ENCODE measurements at places on chromosomes 5 and 9.
A peak's percentile ranks its signal among the peaks of the same experiment; 100 is the strongest.

GRCh38 chr5:113520429-113520828, 6.9 kb downstream of the YTHDC2 start:
- no peak for DNase-seq

DNA sequence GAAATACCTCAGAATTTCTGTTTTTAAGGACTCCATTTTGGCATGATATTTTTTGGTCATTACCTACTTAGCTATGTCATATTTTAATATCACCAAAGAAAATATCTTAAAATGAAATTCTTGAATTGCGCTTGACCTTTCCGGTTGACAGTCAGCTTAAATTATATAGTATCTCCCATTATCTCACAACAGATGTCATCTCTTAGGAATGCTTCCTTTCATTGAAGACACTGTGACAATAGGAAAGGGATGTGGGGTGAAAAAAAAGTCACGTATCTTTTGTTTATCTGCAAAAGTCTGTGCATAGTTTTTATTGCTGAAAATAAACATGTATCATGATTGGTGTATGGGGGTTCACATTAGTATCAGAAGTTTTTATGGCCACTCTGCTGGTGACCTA, 105.8 kb downstream of the INVS start:
- DNase-seq = peak; percentile 30

- no peak for DNase-seq
Measured at GRCh38 chr9:76107482-76107881, 217.0 kb downstream of the PCSK5 start.

GRCh38 chr9:79129865-79130480, 441.8 kb upstream of the TLE4 start:
- peak; percentile 69 for DNase-seq

DNA sequence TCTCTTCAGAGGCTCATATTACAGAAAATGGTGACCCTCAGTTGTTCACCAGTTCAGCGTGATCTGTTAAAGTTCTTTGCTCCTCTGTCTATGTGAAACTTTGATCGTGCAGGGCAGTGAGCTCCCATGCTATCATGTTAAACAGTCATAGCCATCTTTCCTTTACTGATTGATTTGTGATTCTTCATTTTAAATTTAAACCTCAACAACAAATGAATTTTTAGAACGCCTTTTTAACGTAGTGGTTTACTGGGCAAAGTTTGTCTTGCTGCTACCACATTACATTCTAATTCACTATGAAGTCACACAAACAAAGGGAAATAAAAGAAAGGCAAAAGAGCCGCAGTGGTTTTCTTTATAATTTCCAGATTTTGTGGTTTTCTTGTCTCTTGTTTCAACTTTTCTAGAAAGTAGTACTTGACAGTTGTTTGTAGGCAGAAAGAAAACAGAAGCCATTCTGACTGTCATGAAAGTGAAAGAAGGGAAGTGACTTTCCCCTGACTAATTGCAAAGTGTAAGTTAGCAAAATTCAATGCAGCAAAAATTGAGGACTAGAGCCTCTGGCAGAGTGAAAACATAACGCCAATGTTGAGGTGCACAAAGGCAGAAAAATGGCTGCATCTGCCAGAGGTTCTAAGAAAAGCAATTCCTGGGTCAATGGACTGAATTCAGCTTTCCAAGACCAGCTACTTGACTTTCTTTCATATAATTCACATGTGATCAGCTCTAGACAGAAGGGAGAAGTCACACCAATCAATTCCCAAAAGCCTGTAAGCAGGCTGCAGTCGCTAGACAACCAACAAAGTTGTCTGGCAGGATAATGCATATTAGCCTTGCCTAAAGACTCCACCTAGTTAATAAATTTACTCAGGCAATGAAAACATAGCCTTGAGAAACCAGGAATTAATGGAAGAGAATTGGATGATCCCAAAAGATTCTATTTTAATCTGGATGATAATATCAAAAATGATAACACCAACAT, 7.1 kb upstream of the IFNA6 start:
- no peak for DNase-seq

DNA sequence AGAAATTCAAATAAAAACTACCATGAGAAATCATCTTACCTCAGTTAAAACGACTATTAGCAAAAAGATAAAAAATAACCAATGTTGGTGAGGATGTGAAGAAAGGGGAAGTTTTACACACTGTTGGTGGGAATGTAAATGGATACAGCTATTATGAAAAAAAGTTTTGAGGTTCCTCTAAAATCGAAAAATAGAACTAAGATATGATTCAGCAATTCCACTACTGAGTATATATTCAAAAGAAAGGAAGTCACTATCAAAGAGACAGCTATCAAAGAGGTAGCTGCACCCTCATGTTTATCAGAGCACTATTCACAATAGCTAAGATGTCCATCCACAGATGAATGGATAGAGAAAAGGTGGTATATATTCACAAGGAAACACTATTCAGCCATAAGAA, 1888.4 kb downstream of the MAT2B start:
- DNase-seq = no peak

DNA sequence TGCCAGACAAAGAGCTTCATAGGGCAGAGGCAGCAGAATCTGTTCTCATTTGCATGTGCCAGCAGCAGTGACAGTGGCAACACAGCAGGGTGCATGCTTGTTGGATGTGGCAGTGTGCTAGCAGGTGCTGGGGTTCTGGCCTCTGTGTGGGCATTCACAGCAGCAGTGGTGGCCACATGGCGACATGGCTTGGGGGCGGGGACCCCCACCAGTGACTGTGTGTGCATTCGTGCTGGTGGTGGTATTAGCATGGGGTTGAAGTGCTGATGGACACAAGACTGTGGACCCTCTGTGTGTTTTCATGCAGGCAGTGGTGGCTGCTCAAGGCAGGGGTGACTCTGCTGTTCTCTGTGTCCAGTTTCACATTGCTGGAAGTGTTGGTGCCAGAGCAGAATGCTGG, 183.2 kb upstream of the PDE4D start:
- DNase-seq = no peak

DNA sequence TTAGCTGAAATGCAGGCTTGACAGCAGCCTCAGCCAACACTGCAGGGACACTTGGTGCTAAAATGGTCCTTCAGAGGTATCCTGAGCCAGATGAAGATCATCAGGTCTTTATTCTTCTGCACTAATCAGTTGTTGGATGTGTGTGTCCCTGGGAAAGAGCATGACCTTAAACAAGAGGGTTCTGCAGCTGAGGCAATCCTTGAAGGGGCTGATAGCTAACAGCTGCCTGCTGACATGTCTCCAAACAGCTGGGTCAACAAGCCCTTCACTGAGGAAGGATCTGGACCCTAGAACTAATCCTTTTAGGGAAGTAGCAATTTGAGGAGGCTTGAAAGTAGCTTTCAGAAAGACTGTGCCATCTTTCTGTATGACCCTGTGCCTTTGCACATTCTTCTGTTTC, 376.3 kb upstream of the ACTBL2 start:
- DNase-seq = no peak

GRCh38 chr5:44774279-44774880, 34.4 kb upstream of the MRPS30 start:
- peak; percentile 63 for DNase-seq

DNA sequence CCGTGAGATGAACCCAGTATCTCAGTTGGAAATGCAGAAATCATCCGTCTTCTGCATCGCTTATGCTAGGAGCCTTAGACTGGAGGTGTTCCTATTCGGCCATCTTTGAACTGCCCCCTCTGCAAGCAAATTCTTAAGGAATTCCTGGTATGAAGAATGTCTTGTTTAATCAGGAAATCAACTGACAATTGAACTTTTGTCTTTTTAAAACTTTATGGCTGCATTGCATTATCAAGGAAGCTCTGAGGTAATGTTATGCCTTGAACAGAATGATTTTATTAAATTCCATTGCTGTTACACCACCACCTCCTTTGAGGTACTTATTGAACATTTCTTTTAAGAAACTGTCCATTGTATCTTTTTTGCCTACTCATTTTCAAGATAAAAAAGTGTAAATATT, 1915.7 kb upstream of the CDH9 start:
- DNase-seq = no peak

- DNase-seq = no peak
Measured at GRCh38 chr9:128470560-128470959, 14.8 kb downstream of the ODF2 start.

DNA sequence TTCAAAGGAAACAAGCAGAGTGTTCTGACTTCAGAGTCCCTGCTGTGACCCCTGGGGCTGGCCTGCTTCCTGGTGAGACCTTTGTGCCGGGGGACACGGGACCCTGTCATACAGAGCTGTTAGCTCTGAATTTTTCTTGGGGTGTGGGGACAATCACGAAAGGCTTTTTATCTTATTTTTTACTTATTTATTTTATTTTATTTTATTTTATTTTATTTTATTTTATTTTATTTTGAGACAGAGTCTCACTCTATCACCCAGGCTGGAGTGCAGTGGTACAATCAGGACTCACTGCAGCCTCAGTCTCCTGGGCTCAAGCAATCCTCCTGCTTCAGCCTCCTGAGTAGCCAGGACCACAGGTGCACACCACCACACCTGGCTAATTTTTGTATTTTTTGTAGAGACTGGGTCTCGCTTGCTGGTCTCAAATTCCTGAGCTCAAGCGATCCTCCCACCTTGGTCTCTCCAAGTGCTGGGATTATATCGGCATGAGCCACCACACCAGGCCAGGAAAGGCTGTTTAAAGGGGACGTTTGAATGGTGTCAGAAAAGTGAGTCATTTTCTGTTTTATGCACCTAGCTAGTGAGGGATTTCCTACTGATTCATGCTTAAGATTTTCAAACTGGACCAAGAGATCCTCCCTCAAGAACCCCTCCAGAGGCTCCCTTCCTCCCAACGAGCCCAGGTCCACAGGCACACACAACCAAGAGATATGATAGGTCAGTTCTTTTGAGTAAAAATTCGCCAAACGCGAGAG, 75.7 kb downstream of the OLFM1 start:
- no peak for DNase-seq

DNA sequence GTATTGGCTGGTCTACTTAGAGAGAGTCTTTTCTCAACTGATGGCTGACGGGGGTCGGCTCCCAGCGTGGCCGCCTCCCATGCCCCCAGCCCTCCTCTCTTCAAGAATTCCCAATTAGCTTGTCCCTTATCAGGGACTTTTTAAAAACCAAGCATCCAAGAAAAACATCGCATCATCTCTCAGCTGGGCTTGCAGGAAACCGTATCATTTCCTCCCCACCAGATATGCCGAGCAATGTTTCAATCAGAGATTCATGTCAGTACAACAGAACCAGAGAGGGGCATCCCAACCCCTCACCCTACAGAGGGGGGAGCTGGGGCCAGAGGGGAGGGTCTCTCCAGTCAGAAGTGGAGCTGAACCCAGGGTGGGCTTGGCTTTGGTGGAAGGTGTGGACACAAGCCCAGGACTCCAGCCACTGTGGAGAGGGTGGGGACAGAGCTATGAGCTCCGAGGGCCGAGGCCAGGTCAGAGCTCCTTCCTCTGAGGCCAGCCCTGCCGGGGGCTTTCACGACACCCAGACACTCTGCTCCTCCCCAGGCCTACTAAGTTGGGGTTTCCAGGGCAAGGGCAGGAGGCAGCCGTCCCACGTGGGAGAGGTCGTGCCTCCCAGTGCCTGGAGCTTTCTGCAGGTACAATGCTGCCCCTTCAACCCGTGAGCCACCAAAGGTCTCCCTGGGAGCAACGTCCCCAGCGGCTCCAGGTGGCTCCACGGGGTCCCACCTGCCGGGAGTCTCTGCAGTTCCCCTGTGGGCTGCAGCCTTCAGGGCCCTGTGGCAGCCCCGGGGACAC, 39.0 kb upstream of the TMEM250 start:
- peak; percentile 80 for DNase-seq

- no peak for DNase-seq
Measured at GRCh38 chr9:106583751-106584150, 279.2 kb upstream of the ZNF462 start.

GRCh38 chr9:95516734-95517558, at the start of gene PTCH1:
PTCH1 (minus strand) TSS chr9:95516971.
- DNase-seq = peak; percentile 55

DNA sequence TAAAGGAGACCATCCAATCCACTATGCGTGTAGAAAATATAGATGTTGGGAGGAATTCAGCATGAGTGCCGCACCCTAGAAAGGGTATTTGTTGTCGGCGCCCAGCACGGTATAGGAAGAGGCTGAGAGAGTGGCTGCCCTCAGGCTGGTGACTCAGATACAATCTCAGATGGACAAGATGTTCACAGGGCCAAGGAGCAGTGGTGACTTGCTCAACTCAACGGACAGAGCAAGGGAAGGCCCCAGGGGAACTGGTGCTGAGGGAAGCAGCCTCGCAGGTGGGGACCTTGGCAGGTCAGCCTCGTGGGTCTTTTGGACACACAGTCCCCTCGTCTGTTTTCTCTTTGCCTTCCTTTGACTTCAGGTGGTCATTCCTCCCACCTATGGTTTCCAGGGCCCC, 28.0 kb upstream of the IRX2 start:
- DNase-seq = no peak

DNA sequence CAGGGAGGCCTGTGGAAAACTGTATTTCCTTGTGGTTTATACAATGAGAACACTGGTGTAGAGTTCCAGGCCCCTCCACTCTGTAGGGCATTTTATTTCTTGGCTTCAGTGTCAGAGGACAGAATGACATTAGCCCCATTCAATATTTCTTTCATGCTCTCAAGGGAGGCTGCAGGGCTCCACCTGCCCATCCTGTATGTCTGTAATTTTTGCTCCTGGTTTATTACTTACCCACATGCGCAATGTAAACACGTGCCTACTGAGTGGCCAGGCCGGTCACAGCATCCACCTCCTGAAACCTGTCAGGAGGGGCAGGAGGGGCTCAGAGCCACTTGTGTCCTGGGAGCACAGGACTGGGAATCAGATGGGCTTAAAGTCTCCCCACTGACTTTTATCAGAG, 82.4 kb downstream of the GADD45G start:
- DNase-seq = no peak

DNA sequence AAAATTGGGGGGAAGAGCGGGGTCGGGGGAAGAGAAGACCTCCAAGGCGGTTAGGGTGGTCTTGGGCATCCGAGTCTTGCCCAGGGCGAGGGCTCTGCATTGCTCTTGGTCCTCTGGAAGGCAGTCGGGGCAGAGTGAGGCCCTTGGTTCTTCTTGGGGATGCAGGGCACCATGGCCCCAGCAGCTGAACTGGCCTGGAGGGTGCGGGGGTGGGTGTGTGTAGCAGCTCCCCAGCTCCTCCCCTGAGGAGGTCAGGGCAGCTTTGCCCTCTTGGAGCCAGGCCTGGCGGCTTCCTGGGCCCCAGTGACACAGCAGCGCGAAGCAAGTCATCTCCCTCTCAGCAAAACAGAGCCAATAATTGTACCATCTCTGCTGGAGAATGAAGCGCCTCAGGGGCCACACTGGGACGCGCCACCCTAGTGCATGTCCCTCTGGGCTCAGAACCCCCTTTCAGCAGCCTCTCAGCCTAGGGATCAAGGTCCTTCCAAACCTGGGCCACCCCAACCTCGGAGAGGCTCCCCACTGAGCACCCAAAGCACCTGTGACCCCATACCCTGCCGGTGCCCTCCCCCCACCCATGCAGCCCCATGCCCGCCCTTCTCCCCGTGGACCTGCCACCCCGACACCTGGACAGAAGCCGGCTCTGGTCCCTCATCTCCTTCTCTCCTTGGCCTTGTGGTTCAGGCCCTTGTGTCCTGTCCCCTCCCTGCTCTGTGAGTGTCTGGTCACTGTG, 10.4 kb upstream of the RXRA start:
- no peak for DNase-seq

DNA sequence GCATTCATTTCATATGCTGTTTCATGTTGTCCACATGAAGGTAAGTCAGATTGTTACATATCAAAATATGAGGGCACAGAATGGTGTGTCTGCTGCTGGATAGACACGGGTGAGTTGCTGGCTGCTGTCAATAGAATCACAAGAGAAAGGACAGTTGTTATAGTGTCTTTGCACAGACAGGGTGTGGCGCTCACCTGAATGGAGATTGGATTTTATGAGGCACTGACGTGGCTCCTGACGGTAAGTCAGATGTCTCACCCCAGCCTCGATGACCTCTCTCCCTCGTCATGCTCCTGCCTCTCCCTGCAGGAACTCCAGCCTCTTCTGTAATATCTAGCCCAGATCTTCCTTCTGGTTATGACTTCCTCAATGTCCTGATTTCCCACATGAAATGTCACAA, 75.4 kb upstream of the SELENOP start:
- DNase-seq = no peak

Data from dermis blood vessel endothelial cell (primary cell).